ENCODE measurements at places on chromosomes 6 and 20. TPM values are rescaled to one million over a fixed set of nuclear protein-coding genes. Genes with fewer than 3 reads are reported as not detected.

Gene HAO1
- total RNA-seq, result not detected

Gene TRIM10
- total RNA-seq, result not detected

Gene COL11A2
- 1.5 TPM for total RNA-seq

Gene TSBP1
- not detected for total RNA-seq

Gene PRDM1
- total RNA-seq, result 3.9 TPM

Gene FRS3
- total RNA-seq, result 10.3 TPM

Gene FRK
- total RNA-seq, result 0.90 TPM

Gene CD83
- total RNA-seq, result 4.2 TPM

Gene RAD21L1
- 0.39 TPM for total RNA-seq

Gene PI3
- not detected for total RNA-seq

Gene RAB23
- 26.8 TPM for total RNA-seq

Gene HLA-DQB1
- total RNA-seq, result 2.9 TPM

Gene IL17F
- total RNA-seq, result not detected

Gene ADGRF5
- total RNA-seq, result 17.4 TPM

Gene FAXC
- under 0.01 TPM for total RNA-seq

Gene PRDM13
- total RNA-seq, result not detected

Gene CST1
- total RNA-seq, result not detected

Gene RNASET2
- 57.9 TPM for total RNA-seq

Gene LZTS3
- total RNA-seq, result 10.9 TPM

Gene CST4
- total RNA-seq, result not detected

Gene MACROD2
- 4.0 TPM for total RNA-seq

Gene IL20RA
- total RNA-seq, result 0.60 TPM

Gene RSPH3
- total RNA-seq, result 8.2 TPM

Gene ADA
- total RNA-seq, result 11.5 TPM

Gene ARMH2
- total RNA-seq, result not detected

Gene CALHM5
- total RNA-seq, result 4.5 TPM

Gene NT5DC1
- 23.5 TPM for total RNA-seq

Gene NRSN2
- 31.5 TPM for total RNA-seq

Gene SLC35D3
- not detected for total RNA-seq

Gene OR2H1
- total RNA-seq, result not detected

Gene BNIP5
- not detected for total RNA-seq

Gene CRIP3
- total RNA-seq, result not detected

Gene DNAAF9
- total RNA-seq, result 28.8 TPM

Gene ENPP5
- total RNA-seq, result 0.39 TPM

Gene FABP7
- total RNA-seq, result not detected

Gene TP53TG5
- total RNA-seq, result not detected

Gene PGC
- not detected for total RNA-seq

Gene HLA-F
- 114 TPM for total RNA-seq

Gene CDYL
- 36.1 TPM for total RNA-seq

Gene SOX12
- total RNA-seq, result 4.6 TPM

Gene RBPJL
- not detected for total RNA-seq

Gene PKIB
- total RNA-seq, result 0.90 TPM
